ENCODE measurements at places on chromosomes 12 and 14. TPM values are rescaled to one million over a fixed set of nuclear protein-coding genes. Genes with fewer than 3 reads are reported as not detected.

- no peak for DNase-seq
Measured at GRCh38 chr12:39610436-39611025, 9.1 kb downstream of the ABCD2 start.

Gene UBE3B
- total RNA-seq: 33.0 TPM

GRCh38 chr12:64042911-64043310 lies 179.2 kb downstream of the KICS2 start:
- DNase-seq: no peak

Gene WSB2
- 98.2 TPM for total RNA-seq

DNA sequence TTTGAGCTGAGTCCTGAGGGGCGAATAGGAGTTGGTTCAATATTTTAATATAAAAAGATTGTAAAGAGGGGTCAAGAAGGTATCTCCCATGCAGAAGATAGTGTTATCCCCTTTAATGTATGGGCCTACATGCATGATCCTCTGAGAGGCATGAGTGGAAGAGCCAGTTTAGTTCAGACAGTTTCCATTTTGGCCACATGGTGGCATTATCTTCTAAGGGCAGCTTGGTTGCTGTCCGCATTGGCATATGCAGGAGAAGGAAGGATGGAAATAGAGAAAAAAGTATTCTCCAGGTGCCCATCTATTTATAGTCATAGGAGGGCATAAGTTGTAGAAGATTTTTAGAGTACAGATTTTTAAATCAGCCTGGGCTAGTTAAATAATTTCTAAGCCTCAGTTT lies 5.4 kb downstream of the SAMD4A start:
- no peak for DNase-seq

Measured in osteocyte (in vitro differentiated cells).